ENCODE measurements at places on chromosomes 7 and 10.

DNA sequence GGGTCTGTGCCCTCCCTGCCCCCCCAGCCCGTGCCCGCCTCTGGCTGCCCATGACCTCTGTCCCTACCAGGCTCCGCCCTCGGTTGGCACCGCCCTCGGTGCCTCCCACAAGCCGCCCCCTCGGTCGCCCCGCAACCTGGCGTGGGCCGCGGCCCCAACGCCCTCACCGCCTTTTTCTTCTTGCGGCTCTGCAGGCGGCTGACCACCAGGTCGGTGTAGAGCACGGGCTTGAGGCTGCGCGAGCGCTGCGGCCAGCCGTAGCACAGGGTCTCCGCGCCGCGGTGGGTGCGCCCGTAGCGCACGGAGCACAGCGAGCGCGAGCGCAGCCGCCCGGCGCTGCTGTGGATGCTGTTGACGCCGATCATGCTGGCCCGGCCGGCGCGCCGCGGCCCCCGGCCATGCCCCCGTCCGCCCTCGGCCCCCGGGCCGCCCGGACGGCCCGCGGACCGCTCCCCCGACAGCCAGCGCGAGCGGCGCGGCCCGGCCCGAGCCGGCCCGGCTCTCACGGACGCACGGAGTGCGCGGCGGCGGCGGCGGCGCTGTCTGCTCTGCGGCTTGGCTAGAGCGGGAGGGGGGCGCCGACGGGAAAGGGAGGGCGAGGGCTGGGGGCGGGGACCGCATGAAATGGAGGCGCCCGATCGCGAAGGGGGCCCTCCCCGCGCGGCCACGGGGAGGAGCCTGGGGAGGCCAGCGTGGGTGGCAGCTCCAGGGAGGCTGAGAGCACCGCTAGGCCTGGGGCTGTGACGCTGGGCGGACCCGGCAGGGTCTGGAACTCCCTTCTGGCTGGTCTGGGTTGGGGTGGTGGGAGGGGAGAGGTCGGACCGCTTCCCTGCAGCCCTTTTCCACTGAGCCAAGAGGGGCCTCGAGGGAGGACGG lies 9.6 kb downstream of the PSD start:
- peak; percentile 85 for DNase-seq

DNA sequence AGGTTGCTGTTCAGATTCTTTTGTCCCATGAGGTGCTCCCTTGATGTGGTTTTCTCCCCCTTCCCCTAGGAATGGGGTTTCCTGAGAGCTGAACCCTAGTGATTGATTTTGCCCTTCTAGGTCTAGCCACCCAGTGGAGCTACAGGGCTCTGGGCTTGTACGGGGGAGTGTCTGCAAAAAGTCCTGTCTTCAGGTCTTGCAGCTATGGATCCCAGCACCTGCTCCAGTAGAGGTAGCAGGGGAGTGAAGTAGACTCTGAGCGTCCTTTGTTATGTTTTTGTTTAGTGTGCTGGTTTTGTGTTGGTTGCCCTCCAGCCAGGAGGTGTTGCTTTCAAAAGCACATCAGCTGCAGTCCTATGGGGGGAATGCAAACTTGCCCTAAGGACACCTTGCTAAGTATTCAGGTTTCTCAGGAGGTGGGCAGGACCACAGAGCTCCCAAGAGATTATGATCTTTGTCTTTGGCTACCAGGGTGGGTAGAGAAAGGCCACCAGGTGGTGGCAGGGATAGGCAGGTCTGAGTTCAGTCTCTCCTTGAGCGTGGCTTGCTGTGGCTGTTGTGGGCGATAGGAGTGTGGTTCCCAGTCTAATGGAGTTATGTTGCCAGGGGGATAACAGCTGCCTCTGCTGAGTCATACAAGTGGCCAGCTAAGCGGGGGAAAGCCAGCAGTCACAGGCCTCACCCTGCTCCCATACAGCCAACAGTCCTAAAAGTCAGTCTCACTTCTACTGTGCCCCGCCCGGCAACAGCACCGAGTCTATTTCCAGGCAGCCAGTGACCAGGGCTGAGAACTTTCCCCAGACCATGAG lies 92.4 kb upstream of the JCAD start:
- DNase-seq = no peak

DNA sequence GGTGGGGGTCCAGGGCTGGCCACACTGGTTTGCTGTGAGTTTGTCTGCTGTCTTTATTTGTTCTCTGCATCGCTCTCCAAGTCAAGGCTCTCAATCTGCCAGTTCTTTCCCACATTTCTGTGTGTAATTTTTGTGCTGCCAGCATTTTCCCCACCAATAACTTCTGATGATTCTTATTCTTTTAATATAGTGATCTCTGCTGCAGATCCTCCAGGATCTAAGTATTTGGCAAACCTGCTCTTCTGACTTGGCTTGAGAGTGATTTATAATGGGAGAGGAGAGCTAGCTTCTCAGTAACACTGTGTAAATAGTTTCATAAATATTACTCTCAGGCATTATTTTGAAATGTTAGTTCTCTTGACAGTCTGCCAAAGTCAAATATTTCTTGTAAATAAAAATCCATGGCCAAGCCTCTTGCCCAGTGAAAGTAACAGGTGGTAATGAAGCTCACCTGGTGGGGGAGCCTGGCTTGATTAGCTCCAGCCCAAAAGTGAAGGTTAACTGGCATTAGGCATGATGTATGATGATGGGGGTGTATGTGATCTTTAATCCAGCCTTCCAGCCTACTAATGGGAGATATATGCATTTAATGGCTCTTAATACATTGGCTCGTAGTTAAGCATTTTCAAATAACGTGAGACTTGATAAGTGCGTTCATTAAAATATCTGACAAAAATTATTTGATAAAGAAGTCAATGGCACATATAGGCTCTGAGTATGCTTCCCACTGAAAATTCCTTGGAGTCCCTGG lies 1055.9 kb downstream of the KCNMA1 start:
- DNase-seq = no peak

DNA sequence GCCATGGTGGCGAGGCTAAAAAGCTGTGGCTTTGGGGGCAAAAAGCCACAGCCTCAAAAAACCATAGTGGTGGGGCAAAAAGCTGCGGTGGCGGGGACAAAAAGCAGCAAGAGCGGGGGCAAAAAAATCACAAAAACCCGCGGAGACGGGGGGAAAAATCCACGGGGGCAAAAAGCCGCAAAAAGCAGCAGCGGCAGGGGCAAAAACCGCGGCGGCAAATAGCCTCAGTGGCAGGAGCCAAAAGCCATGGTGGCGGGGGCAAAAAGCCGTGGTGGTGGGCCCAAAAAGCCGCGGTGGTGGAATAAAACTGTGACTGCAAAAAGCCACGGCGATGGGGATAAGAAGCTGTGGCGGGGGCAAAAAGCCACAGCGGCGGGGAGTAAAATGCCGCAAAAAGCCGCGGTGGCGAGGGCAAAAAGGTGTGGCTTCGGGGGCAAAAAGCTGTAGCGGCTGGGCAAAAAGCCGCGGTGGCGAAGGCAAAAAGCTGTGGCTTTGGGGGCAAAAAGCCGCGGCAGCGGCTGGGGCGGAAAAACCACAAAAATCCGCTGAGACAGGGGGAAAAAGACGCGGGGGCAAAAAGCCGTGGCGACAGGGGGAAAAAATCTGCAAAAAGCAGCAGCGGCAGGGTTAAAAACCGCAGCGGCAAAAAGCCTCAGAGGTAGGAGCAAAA lies 526.6 kb downstream of the ZNF33B start:
- DNase-seq = no peak

- peak; percentile 56 for DNase-seq
Measured at GRCh38 chr7:44633254-44634186, 27.1 kb downstream of the OGDH start.

- no peak for DNase-seq
Measured at GRCh38 chr10:11510281-11510680, 101.2 kb downstream of the USP6NL start.

DNA sequence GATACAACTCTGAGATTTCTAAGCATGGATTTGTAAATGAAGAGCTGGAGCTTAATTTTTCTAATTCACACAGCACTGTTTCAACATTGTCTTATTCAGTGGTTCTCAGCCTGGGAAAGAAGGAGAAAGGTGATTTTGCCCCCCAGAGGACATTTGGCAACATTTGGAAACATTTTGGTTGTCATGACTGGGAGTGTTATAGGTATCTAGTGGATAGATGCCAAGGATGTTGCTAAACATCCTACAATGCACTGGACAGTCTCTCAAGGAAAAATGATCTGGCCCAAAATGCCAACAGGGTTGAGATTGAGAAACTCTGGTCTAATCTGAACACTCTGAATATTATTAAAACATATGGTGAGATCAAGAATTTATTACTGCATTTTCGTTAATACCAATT lies 3.8 kb upstream of the CAV2 start:
- no peak for DNase-seq

DNA sequence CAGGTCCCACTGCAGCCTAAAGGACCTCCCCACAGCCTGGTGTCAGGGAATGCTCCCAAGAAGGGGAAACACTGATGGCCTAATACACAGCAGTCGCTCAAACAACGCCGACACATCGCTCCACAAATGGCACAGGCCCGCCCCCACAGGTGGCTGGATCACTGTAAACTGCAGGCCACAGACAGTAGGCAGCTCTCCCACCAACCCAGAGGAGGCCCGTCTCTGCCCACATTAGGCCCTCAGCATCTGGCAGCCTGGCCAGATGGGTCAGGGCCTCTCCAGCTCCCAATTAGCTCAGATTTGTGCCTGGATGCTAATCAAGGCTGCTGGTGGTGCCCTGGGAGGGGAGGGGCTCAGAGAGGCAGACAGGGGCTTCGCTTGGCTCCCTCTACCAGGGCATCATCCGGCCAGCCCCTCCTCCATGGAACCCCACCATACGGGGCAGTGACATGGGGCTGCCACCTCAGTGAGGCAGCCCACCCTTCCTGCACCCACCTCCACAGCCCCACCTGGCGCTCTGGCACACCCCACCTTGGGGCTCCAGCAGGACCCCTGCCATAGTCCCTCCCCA lies 42.7 kb downstream of the CAMK2B start:
- no peak for DNase-seq

GRCh38 chr7:30731581-30731980 lies 20.4 kb upstream of the INMT start:
- no peak for DNase-seq

GRCh38 chr10:35236739-35237138 lies 99.6 kb upstream of the CCNY start:
- no peak for DNase-seq

DNA sequence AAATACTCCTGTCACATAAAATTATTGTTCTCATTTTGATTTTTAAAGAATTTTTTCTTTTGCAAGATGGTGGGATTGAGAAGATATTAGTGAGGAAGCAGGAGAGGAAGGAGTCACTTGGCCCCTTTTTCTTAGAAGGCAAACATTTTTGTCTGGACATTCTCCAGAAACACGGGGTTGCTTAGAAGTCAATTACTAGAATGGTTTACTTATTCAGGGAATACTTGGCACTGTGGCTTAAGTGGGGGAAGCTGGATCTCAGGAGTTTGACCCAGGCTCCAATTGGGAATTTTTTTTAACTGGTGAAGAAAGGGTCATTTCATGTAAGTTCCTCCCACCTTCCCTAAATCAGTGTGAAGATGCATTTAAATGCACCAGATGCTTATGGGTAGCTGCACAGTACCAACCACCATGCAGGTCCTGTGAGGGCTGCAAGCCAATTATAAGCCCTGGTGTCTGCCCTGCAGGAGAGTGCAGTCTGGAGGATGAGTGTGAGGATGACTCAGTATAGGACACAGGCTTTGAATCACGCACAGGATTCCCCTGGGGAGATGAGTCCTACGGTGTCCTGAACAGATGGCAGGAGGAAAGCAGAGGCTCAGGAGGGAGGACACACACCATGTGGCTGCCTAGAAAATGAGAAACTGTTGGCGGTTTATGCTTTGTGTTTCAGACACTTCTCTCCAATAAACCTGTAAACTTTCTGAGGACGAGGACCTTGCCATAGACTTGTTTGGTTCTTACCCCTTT lies 299.1 kb downstream of the PLXNA4 start:
- no peak for DNase-seq

DNA sequence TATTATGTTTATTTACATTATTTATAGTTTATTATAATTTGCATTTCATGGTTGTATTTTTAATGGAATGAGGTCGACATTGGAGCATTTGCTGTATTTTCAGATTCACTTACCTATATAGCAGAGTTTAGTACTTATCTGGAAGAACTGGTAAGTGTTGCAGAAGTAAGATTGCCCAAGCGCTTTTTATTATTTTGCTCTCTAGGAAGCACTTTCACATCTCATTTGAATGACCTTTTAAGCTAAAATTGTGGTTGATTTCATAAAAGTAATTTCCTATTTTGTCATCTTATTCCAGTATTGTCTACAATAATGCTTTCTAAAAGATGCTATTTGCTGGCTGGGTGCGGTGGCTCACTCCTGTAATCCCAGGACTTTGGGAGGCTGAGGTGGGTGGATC lies 28.6 kb downstream of the SEC61A2 start:
- DNase-seq = no peak

- no peak for DNase-seq
Measured at GRCh38 chr10:78211561-78212051, 177.9 kb downstream of the RPS24 start.

GRCh38 chr7:116872026-116872425 lies 9.6 kb downstream of the CAPZA2 start:
- no peak for DNase-seq

Measured in stimulated activated CD4-positive, alpha-beta T cell treated with anti-CD3 and anti-CD28 coated beads, Interleukin-4, amount 100 ng/mL, for 1 hour (primary cell).